IPS DF 6.9 (cell line): ENCODE measurements at places on chromosomes 1 and 21.

DNA sequence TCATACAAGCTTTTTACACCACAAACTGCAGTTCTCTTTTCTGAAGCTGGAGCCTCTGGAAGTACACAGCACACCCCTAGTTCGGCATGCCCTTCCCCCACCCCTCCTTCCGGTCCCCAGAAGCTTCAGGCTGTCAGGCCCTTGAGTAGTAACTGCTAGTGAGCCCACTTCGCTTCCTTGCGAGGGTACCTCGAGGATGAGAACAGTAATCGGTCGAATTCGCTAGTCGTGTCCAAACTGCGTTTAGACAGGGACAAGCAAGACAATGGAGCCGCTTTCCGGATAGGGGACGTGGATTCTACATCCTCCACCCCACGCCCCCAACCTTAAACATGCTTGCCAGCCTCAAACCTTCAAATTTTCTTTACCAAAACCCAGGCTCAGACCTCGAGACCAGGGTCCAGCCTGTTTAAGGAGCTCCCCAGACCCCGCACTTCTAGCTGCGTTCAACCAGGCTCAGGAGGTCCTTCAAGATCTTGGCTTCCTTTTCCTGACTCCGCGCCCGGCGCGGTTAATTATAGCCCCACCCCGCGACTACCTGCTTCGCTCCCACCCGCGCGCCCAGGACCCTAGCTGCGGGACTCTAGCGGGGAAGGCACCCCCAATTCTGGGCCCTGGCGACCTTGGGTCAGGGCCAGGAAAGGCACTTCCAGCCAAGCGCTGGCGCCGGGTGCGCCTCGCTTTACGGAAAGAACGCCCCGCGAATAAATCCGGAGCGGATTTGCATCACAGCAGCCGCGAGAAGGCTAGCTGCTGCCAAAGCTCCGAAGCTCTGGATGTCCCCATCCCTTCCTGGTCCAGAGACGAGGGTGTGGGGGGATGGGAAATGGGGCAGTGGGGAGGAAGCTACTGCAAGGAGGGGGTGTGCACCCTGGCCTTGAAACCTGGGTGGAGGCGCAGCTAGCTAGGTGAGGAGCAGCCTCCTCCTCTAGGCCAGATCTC is 8.1 kb upstream of the TSPAN1 start:
- DNase-seq, result no peak

DNA sequence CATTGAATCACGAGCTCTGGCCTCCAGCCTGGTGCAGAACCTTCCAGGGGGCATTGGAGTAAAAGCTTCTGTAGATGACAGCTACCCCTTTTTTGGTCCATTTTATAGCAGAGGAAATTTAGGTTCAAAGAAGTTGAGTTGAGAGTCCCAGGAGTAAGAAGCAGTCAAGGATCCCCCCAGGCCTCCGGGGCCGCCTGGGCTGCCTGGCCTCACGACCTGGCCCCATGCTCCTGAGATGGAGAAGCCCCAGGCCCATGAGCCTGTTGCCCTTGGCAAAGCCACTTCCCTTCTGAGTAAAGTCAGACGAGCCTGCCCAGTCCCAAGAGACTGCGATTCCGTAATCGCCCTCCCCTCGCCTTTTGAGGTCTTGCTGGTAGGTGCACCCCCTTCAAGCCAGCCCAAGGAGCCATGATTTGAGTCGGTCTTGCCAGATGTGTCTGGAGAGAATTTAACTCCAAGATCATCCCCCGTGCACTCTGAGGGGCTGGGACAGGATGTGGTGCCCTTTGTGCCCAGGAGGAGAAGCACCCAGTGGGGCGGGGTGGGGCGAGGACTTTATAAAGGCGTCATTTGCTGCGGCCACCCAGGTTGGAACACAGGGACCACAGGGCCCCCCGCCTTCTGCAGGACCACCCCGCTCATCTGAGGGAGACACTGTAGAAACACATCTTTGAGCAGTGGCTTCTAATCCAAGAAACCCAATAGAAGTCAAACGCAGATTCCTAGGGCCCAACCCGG is 30.1 kb downstream of the PDE9A start:
- DNase-seq, result no peak

DNA sequence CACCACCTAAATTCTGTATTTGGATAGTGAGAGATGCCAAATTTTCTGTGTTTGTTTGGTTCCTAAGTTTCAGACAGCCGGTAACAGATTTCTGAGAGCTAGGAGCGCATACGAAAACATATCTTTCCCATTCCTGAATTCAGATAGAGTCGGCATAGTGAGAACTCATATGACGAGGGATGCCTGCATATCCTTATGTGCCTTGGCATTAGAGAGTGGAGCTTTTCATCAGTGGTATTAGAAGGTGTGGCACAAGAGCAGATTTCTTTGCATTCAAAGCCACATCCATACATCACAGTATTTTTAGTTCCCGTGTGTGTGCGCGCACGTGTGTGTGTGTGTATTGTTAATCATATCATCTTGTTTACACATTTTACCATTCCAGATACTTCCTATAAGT is 85.8 kb downstream of the ATP5PO start:
- no peak for DNase-seq

GRCh38 chr1:12580054-12580887 is 37.7 kb downstream of the DHRS3 start:
- no peak for DNase-seq

DNA sequence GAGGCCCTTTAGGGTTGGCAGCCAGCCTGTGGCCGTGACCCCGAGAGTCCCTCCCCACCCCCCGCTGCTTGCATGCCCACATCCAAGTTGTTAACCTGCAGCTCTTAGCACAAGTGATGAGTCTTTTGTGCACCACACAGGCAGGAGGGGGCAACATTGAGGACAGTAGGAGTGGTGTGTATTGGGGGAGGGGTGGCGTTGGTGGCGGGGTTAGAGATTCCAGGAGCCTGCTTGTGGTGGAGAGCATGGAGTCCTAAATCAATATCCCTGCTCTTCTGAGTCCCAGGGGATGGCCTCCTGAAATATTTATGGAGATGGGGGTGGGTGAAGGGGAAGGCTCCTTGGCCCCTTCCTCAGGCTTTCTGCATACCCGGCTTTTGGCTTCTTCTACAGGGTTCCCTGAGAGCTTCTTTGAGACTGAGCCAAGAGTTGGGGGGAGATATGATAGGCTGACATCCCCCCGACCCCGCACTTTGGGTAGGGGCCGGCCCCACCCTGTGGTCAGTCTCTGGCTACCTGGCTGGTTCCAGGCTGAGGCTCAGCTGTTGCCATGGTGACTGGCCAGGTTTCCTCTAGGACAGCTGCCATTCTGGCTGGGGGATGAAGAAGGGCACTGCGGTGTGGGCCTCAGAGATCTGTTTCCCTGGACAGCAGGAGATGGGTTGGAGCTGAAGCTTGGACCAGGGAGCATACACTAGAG is 5.0 kb downstream of the CHRNB2 start:
- no peak for DNase-seq

DNA sequence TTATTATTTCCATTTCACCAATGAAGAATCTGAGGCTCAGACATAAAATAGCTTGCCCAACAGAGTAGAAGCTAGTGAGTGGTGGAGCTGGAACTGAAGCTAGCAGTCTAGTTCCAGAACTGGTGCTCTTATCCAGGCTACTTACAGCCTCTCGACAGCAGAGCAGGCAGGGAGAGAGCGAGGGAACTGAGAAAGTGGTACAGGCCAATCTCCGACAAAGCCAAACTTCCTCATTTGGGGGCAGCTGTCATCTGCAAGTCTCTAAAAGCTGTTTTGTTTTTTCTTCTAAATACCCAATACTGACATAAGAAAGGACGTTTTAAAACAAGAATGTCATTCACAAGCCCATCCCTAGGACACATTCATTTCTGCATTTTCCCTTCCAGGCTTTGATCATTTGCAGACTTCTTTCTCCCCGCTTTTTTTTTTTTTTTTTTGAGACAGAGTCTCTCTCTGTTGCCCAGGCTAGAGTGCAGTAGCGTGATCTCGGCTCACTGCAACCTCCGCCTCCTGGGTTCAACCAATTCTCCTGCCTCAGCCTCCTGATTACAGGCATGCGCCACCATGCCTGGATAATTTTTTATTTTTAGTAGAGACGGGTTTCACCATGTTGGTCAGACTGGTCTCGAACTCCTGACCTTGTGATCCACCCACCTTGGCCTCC is 20.0 kb downstream of the YIPF1 start:
- DNase-seq, result no peak
